HuH-7.5 (cell line): ENCODE measurements at places on chromosomes 3 and 15.
A peak's percentile ranks its signal among the peaks of the same experiment; 100 is the strongest.

DNA sequence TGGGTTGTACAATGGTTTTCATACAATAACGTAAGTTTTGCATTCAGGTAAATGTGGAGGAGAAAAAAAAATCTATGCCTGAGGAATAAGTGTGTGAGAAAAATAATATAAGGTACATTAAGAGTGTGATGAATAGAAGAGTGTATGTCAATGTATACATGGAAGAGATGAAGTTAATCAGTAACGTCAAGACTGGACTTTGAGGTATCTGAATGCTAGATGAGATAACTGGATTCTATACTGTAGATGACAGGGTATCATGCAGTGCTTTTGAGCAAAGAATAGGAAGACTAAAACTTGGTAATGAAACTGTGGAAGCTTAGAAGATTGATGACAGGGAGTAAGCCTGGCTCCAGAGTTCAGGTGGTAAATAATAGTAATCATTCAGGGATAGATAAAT is 666.7 kb upstream of the SGO1 start:
- DNase-seq = no peak

- DNase-seq = no peak
Observed at GRCh38 chr15:93261845-93262244, 172.8 kb upstream of the RGMA start.

- DNase-seq = no peak
Observed at GRCh38 chr15:79054350-79054749, 36.2 kb downstream of the RASGRF1 start.

- peak; percentile 15 for DNase-seq
Observed at GRCh38 chr3:124034016-124034843, 42.3 kb upstream of the ROPN1 start.

DNA sequence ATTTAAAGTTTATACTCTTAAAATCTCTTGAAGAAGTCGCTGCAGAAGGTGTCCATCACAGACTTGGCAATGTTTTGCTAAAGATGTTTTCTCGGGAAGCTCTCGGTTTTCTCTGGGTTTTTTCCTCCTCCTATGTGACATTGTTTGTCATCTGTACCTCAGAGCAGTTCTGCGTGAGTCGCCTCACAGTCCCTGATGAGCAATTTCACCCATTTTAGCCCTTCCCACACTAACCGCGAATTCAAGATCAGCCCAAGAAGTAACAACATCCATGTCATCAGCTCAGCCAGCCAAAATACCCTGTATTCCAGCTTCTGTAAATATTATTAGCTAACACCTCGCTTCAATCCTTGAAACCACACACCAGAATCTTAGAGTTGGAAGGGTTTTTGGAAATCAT is 224.3 kb upstream of the SETMAR start:
- no peak for DNase-seq

DNA sequence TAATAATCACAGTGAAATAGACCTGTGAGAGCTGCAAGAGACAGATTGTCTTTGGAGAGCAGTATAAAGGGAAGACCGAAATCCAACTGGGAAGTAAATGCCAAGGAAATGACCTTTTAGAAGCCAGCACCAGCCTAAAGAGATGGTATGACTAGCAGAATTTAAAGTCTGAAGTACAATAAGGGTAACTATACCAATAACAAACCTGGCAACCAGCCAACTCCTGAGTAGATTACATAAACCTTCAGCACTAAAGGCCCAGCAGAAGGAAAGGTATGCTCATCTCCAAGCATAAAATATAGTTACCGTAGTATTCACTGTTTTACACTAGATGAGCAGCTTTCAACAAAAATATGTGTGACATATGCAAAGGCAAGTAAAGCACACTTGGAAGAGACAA is 155.1 kb upstream of the SATB1 start:
- no peak for DNase-seq

DNA sequence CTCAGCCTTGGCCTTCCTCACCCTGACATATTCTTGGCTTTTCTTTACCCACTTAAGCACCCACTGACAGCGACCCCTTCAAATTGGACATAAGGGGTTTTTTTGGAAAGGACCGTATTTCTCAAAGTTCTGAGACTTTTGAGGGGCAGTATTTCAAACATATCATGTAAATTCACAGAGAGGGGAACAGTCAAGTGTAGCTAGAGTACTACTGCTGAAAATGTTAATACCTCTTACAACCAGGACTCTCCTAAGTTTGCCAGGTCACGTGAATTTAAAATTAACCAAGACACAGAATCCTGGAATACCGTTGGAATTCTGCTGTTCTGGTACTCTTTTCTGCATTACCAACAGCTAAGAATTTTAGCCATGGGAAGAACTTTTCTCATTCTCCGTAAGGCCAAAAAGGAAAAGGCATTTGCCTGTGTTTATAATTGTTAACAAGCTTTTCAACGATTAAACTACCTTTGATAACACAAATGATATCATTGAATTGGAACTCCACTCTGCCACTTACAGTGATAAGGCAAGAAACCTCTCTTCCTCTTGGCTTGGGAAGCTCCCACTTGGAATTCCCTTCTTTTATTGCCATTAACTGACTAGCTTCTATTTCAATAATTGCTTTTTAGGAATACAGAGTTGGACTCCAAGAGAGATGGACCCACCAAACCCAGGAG is 597 bp upstream of the GBE1 start:
- DNase-seq = no peak

DNA sequence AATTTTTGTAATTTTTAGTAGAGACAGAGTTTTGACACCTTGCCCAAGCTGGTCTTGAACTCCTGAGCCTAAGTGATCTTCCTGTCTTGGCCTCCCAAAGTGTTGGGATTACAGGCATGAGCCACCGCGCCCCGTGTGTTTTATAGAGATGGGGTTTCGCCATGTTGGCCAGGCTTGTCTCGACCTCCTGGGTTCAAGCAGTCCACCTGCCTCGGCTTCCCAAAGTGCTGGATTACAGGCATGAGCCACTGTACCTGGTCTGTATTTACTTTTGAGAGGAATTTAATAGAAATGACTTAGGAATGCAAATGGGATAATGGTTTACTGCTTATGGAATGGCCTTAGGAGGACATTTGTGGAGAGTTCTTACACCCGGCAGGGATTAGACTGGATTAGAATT is 10.8 kb downstream of the TATDN2 start:
- DNase-seq = no peak

- no peak for DNase-seq
Observed at GRCh38 chr3:67495751-67496150, 158.7 kb downstream of the SUCLG2 start.

DNA sequence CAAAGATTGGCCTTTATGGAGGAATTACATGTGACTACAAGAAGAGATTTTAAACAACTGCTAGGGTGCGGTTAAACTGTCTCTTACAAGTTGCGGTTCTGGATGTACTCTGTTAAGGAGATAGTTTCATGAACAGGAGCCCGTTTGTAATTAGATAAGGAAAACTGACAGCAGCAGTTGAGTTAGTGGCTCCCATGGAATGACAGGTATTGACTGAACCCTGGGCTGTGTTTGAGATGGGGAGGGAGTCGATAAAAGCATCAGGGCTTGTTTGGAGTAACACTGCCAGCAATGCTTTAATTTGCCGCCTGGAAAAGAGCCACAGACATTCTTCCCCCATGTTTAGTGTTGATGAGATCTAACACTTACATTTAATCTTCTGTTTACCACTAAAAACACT is 139.9 kb downstream of the ROBO2 start:
- peak; percentile 8 for DNase-seq

- DNase-seq = no peak
Observed at GRCh38 chr3:17982211-17982880, 239.9 kb upstream of the TBC1D5 start.

DNA sequence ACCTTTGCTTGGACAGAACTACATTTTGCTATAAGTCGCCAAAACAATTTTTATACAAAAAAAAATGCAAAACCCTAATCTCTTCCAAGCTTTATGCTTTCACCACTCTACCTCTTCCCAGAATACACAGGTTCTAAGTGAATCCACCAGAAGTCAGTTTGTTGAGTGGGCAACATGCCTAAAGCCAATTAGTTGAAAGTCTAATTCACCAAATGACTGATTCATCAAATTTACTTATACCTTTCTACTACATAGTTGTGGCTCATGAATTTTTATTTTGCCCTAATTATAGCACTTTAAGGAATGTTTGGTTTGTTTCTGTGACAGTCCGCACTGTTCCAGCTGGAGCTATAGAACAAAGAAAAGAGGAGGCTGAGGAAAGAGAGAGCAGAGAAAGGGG is 265.9 kb upstream of the TGFBR2 start:
- no peak for DNase-seq

DNA sequence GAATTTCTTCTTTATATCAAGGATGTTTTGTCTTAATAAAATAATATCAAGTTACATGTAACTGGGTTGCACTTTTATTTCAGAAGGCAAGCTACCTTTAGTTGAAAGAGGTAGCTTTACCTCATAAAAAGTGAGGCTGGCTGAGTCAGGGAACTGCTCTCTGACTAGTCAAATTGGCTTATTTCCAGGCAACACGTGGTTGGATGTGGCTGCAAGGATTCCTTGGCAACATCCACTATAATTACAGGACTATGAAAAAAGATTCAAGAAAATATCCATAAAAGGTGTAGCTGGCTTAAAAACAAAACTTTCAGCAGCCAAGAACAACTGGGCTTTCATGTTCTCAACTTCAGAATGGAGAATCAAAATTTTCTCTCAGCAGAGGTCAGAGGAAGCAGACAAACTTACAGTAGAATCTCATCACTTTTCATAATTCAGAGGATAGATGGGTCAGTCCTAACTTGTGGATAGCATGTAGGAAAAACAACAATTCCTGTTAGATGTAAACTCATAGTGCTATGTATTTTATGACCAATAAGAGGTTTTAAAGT is 779.1 kb downstream of the MECOM start:
- no peak for DNase-seq

DNA sequence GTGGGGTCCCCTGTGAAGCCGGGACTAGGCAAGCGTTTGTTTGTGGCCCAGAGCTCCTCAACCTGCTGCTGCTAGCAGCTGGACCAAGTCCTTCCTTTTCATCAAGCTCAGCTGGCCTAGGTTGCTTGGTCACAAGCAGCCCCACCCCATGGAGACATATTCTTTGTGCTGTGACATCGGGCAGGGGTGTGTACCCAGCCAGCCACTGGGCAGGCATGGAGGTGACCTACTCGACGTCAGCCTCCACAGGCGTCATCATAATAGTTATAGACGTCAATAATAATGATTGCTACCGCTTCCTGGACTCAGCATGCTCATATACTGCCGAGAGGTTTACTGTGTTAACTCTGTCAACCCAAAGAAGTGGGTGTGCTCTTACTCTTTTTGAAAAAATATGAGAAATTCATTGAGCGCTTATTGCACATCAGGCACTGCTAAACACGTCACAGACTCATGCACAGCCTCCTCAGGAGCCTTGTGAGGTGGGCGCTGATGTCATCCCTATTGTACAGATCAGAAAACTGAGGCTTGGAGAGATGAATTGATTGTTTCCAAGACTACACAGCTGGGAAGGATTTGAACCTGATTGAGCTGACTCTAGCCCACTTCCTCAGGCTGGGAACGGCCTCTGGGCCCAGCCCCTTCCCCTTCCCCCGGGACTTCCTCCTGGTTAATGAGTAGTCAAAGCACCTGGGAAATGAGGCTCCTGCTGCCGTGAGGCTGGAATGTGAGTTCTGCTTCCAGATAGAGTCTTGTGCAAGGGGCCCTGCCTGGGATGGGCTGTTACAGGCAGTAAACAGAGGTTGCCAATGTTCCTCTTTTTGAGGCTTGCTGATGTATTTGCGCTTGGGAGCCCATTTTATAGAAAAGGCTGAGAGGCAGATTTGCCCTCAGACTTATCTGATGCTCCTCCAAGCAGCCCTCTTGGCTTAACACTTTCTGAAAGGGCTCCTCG is 16.2 kb downstream of the SLC6A6 start:
- DNase-seq = peak; percentile 98

- DNase-seq = no peak
Observed at GRCh38 chr15:72616491-72617210, 37.8 kb upstream of the GOLGA6B start.

DNA sequence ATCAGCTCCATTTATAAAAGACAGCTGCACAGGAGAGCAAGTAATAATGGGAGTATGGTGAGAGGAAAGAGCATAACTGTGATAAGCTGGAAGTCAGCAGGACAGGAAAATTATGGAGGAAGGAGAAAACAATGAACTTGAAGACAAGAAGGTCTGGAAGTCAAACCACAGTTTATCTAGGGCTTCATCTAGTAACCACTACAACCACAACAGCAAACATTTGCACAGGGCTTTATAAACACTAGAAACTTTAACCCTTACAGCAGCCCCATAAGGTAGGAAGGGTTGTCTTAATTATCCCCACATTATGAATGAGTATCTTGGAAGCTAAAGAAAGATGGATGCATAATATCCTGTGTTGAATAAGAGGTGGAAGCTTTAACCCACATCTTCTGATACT is 820.8 kb downstream of the IGSF11 start:
- no peak for DNase-seq

GRCh38 chr15:25402342-25402741 is 36.5 kb downstream of the UBE3A start:
- DNase-seq = no peak

- no peak for DNase-seq
Observed at GRCh38 chr3:49720855-49721595, 1.5 kb upstream of the AMIGO3 start.

DNA sequence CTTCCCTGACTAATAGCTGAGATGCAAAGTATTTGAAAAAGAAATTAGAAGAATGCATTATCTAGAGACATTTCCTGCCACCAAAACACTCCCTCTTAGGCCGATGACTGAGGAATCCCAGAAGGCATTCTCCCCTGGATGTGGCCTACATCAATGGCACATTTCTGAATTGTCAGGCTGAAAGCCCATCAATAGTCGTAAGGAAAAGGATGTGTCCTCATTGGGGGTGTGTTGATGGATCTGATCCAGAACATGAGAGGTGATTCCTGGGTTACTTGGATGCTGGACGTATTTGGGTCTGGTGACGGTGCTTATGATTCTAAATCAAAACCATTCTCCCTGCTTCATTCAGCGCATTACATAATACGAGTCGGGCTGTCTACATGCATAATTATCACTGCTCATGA is 216.9 kb upstream of the CDIN1 start:
- DNase-seq = no peak

- DNase-seq = no peak
Observed at GRCh38 chr3:16061491-16061890, 113.0 kb upstream of the GALNT15 start.

- DNase-seq = no peak
Observed at GRCh38 chr3:197487911-197488391, 67.8 kb downstream of the BDH1 start.

- DNase-seq = peak; percentile 90
Observed at GRCh38 chr15:75732809-75733451, 20.3 kb upstream of the CSPG4 start.

- peak; percentile 14 for DNase-seq
Observed at GRCh38 chr3:158839966-158840365, 38.1 kb downstream of the MFSD1 start.

DNA sequence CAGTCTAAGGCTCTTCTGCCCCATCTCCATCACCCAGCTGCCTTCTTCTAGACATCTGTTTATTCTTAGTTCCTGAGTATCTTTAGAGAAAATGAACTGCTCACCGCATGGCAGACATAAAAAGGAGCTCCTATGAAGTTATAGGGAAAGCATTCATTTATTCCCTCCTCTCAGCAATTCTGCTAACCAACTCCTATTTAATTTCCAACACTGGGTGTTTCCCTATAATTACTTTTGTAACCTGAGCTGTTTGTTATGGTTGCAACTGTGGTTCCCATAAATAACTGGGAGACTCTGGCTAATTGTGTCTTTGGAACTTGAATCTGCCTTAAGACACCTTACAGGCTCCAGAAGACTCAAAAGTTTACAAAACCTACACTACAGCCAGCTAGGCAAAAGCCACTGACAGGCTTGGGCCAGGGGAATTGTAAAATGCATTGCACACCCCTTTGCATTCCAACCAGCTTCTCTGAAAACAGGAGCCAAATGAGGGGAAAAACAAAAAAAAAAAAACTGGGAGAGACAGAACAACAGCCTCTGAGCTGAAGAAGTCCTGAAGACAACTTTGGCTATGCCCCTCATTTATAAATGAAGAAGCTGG is 231.5 kb upstream of the FEZF2 start:
- DNase-seq = no peak
